ENCODE measurements at places on chromosomes 13 and 19.

GRCh38 chr13:22569811-22570210, 611.0 kb upstream of the SGCG start:
- no peak for DNase-seq

DNA sequence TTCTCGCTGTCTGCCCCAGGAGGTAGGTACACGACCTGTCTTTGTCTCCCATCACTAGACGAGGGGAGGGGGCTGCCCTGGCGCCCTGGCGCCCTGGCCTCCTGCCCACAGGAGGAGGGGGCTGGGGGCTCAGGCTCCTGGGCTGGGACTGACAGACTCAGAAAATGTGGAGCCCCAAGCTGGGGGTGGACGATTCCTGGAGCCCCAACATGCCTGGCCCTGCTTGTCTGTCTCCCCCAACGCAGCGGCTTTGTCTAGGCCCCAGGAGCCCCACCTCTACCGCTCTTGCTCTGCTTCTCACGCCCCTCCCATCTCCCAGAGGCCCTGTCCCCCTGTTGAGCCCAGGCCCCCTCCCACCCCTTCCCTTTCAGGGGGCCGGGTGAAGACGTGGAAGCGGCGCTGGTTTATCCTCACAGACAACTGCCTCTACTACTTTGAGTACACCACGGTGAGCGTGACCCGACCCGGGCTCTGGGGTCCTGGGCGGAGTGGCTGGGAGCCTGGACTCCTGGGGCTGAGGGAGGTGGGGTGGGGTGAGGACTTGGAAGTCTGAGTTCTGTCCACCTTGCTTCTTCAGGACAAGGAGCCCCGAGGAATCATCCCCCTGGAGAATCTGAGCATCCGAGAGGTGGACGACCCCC, 8.6 kb downstream of the CYTH2 start:
- DNase-seq = no peak

DNA sequence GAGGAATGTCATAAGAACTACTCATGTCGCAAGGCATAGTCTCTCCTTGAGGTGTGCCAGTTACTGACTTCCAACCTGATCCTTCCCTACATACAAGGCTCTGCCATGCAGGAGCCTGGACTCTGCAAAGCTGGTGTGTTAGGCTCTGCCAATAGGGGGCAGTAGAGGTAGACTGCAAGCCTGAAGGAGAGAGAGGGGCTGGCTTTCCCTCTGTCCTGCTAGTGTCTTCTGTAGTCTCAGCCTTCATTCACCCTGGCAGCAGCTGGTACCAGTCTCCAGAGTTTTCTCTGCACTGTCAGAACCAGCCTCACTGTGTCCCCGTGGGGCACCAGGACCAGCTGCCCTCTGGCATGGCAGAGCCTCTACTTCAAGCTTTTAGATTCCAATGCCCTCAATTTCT, 14.5 kb downstream of the SHISA2 start:
- DNase-seq = no peak

DNA sequence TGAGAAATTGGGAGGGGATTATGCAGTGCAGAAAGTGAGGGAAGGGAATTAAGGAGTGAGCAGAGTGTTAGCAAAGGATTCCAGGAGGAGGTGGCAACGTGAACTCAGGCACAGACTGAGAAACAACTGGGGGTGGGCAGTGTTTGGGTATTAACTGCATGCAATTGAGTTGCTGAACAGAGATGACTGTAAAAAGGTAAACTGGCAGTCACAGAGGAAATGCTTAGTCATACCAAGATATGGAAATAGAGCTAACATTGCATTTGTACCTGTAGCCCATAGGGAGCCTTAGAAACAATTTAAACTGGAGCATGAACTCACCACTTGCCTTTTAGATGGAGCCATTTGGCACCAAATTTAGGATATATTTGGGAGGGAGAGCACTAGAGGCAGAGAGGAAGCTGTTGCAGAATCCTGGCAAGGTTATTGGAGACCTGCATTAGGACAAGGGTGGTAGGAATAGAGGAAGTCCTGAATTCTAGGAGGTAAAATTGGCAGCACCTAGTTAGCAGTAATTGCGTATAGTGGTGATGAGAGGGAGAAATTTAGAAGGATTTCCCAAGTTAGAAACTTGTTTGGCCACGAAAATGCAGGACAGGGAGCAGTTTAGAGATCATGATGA, 100.6 kb upstream of the FRY start:
- no peak for DNase-seq

- no peak for DNase-seq
These were observed 13.6 kb upstream of the DACT3 start for GRCh38 chr19:46674416-46675178.

GRCh38 chr19:19662871-19663255, 613 bp downstream of the ATP13A1 start:
- DNase-seq = no peak

GRCh38 chr19:28350673-28351072, 862.3 kb downstream of the UQCRFS1 start:
- no peak for DNase-seq

GRCh38 chr13:34358811-34359513, 541.0 kb downstream of the RFC3 start:
- DNase-seq = no peak

GRCh38 chr13:111907341-111907880, 159.5 kb upstream of the SOX1 start:
- no peak for DNase-seq

DNA sequence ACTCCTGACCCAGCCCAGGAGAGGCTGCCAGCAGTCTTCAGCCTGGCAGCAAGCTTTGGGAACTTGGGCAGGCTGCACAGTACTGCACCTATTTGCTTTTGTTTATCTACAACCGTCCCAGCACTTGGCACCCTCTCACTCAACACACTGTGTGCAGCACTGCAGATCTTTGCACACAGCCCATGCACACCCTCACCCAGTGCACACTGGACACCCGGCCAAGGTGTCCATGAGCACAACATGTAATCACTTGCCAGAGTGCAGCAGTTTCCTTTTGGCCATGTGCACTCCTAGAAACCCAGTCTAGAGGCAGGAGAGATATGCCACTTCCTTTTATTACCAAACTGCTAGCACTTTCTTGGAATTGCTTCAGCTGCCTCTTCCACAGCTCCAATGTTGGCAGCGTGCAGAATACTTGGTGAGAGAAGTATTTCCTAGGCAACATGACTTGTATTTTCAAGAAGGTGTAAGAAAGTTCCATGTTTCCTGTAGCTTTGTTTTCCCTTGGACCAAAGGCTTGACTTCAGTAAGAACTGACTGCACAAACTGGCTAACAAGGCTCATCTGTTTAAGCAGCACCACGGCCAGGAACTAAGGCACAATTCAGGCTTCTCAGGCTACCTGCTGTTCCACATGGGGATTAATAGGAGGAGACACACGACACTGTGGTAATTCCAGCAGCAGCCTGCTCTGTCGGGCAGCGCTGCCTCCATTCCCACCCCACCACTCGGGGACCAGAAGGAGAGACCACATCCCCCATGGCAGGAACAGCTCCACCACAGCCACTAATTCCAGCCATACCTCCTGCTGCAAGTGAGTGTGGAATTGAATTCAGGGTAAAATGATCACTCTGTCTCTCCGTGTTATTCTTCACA, 15.3 kb downstream of the ATP7B start:
- peak; percentile 77 for DNase-seq

Measured in Right ventricle myocardium inferior (tissue), 1 donor.